ENCODE measurements at places on chromosomes 2 and 18.

DNA sequence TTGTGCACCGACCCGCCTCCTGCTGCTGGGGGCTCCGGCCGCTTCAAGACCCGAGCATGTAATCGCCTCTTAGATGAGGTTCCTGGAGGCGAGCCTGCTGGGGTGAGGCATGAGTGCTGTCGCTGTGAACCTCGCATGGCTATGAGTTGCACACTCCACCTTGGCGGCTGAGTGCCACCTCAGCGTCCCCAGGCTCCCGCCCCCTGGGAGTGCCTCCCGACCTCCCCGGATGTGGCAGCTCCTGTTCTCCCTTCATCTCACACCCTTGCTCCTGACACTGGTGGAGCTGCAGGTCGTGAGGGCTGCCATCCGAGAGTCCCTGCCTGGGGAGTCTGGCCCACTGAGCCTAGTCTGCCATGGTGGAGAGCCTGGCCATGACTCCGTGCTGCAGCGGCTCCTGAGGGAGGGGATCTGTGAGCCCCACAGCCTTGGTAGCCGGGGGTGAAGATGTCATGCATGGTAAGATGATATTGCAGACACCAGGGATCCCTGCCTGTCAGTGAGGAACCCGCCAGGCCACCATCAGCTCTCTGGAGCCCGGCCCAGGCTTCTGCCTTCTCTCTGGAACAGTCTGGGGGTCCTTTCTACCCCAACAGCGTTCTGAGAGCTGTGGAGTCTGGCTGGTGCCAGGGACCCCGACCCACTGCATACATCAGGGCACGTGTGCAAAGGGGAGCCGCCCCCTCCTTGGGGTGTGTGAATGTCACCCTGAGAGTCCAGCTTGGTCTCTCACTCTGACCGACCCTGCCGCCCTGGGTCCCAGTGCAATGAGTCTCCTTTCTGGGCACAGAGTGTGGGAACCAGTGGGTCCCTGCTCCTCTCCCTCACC is 61.6 kb upstream of the HS6ST1 start:
- no peak for DNase-seq

- no peak for DNase-seq
Measured at GRCh38 chr2:68765739-68766375, 31.2 kb downstream of the ARHGAP25 start.

- DNase-seq, result no peak
Measured at GRCh38 chr2:134581877-134582546, 136.8 kb downstream of the TMEM163 start.

DNA sequence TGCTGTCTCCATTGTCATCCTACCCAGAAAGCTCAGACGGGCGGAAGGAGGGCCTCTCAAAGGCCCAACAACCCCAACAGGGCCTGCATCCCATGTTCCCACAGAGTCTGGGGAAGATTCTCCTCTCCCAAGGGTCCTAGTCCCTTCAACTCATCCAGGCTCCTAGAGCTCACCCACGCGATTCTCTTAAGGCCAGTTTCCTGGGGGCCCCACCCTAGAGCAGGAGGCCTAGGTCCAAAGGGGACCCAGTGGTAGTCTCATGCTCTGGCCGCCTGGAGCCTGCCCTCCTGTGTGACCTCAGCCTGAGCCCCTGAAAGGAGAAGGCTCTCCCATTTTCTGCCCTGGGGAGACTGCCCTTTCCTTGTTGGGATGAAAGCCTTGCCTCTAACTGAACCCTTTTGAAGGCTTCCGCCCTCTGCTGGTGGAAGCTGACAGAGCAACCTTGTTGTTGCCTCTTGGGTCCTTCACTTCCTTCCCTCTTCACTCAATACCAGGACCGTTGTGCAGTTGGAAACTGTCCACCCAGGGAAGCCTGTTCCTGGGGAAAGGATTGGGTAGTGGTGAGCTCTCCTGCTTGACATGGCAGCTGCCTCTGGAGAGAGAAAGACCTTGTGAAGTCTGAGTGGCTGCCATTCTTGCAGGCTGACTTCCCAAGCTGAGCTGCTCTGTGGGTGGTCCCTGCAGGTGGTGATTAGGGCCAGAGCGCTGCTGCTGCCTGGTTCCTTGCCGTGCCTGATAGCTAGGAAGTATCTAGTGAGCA is 86.0 kb upstream of the ALPP start:
- peak; percentile 68 for DNase-seq

DNA sequence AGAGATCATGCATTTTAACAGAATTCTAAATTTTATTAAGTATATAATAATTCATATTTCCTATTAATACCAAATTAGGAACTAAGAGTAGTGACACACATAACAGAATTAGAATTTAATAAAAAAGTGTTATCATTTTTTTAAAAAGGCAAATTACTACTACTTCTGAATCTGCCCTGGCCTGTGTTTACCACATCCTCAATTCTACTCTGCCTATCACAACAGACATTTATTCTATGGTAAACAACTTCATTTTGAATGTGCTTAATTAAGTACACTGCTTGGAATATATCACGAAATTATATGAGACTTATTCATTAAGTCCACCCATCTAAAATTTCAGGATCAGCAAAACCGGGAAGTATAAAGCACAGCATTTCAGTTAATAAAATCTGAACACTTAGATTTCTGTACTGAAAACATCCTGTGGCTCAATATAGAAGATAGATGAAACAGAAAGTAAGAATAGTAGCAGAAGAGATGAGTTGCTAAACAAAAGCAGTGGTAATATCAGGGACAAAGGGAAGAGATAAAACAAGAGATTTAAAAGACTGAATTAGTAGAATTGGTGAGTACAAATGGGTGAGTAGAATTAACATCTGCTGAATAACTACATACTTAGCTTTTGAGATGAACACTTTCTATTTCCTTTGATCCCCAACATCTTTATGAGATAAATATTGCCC is 3.7 kb downstream of the SMC6 start:
- DNase-seq, result peak; percentile 34

GRCh38 chr2:8548065-8548618 is 133.7 kb upstream of the ID2 start:
- DNase-seq, result no peak

DNA sequence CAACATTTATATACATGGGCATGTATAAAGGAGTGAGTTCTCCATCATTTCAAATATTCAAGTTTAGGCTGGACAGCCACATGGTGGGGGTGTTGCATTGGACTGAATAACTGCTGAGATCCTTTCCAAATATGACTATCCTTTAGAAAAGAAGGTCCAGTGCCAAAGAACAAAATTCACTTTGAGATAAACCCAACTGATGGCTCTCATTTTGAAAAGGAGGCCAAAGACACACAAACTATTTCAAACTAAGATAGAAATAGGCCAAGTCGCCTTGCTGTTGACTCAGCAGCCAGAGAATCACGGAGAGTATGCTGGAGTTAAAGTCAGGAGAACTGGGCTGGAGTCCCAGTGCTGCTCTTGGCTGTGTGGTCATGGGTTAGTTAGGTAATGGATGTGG is 204.5 kb upstream of the LRATD1 start:
- DNase-seq, result no peak

- DNase-seq, result no peak
Measured at GRCh38 chr2:181189951-181190350, 209.5 kb downstream of the UBE2E3 start.

GRCh38 chr2:6754419-6754818 is 111.3 kb downstream of the CMPK2 start:
- no peak for DNase-seq

- DNase-seq, result peak; percentile 54
Measured at GRCh38 chr2:27370816-27371620, 602 bp downstream of the SNX17 start.

GRCh38 chr2:8231902-8232301 is 450.0 kb upstream of the ID2 start:
- no peak for DNase-seq

DNA sequence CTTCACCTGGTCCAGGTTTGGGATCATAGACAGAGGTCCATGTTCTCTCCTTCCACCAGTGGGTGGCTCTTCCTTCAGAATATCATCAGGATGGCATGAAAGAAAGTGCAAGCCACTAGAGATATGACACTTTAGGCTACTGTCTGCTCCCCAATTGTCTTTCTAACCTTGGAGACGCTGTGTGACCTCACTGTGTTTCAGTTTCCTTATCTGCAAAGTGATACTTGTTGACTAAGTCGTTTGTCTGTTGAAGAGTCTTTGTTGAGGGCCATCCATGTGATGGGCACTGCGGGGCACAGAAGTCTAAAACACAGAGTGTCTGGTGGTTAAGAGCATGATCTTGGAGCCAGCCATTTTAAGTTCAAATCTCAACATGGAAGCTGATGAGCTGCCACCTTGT is 259.9 kb upstream of the THSD7B start:
- DNase-seq, result no peak

- DNase-seq, result no peak
Measured at GRCh38 chr2:222595581-222595980, 60.3 kb downstream of the FARSB start.

GRCh38 chr2:29923110-29923721 is 1.8 kb upstream of the ALK start:
- peak; percentile 79 for DNase-seq

- no peak for DNase-seq
Measured at GRCh38 chr2:233460726-233461441, 105.7 kb downstream of the USP40 start.

DNA sequence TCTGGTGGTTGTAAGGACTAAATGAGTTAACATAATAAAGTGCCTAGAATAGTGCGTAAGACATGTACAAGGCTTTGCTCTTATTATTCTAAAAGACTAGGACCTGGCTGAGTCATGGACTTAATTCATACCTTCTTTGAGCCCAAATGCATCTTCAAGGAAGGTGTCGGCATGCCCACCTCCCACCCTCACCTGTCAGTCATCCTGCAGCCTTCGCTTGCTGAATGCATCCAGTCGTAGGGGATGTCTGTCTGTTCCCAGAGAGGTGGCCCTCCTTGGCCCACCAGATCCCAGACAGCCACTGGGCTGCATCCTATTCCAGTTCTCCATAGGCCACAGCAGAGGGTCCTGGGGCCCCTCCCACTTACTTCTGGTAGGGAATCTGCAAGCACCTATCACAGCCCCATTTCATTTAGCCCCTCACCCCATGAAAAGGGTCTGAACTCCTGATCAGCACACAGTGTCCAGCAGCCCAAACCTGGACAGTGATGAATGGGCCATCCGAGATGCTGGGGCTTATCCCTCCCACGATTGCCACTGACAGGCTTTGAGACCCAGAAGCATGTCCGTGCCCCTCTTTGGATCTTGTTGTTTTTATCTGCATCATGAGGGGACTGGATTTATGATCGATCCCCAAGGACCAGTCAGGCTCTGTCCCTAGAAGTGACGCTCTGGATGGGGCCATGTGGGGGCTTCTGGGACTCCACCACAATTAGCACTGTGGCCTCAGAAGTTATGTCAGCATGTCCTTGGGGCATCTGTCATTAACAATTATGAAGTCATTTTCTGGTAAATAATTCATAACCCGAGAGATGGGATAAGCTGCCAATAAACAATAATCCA is 101.1 kb downstream of the KLHL29 start:
- DNase-seq, result no peak

DNA sequence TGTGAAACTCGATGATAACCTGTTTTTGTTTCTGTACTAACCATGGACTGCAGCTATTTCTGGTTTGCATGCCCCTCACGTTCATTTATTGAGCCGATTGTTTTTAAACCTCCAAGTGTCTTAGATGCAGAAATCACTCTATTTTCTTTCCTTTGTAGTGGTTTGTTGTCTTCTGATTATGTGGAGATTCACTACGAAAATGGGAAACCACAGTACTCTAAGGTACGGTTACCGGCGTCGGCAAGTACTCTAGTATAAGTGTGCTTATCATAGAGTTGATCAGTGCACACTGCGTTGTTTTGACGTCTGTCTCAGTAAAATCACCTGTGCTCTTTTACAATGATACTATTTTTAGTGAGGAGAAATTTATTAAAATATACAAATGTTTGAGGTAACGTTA is 87.4 kb downstream of the ADAM23 start:
- no peak for DNase-seq

DNA sequence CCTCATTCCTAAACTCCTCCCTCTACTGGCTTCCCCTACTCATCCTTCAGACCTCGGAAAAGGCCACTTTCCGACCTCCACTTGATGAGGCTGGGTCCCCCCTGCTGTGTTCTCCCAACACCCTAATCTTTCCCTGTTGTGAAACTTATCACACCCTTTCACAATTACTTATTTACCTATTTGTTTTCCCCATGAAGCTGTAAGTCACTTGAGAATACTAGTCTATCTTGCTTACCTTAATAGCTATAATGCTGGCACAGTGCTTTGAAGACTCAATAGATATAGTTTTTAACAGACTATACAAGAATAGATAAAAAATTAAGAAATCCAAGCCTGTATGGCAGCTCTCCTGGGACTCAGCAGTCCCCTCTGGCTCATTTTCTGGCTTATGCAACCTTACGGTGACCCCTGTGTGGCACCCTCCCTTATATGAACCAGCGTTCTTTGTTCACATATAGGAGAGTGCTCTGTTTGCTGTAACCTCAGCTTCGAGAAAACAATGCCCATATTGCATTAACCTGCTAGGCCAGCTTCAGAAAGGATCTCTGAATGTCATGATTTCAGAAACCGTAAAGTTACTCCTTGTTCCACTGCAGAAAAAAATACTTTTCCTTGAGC is 220.4 kb upstream of the PKDCC start:
- no peak for DNase-seq

GRCh38 chr2:127347734-127348392 is 39.9 kb downstream of the MAP3K2 start:
- DNase-seq, result no peak

DNA sequence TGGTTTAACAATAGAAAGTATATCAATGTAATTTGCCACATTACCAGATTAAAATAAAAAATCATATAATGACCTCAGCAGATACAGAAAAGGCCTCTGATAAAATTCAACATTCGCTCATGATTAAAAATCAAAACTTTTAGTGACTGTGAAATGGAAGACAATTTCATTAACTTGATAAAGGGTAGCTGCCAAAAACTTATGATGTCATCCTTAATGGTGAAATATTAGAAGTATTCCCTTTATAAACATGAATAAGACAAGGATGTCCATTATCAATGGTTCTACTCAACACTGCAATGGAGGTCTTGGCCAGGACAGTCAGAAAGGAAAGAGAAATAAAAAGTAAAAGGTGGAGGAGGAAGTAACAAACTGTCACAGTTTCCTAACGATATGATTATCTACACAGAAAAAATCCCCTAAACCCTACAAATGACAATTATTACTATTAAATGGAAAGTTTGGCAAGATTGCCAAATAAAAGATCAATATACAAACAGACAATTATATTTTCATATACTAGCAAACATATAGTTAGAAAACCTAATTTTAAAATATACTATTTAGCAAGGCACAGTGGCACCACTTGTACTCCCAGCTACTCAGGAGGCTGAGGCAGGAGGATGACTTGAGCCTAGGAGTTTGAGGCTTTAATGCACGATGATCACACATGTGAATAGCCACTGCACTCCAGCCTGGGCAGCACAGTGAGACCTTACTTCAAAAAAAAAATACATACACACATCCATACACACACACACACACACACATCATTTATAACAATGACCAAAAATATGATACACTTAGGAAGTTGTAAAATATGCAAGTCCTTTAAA is 12.8 kb downstream of the METTL8 start:
- DNase-seq, result no peak

GRCh38 chr18:68399721-68400120 is 315.2 kb downstream of the TMX3 start:
- no peak for DNase-seq

- DNase-seq, result no peak
Measured at GRCh38 chr18:9449600-9450414, 25.5 kb upstream of the RALBP1 start.

GRCh38 chr18:22145160-22145559 is 24.2 kb upstream of the GATA6 start:
- no peak for DNase-seq

All from GM13977 (cell line).